ENCODE measurements at places on chromosomes 1 and 21. TPM values are rescaled to one million over a fixed set of nuclear protein-coding genes. Genes with fewer than 3 reads are reported as not detected.

GRCh38 chr1:153563483-153563901, 2.2 kb downstream of the S100A2 start:
- no peaks in the 10 kb centered on the region for H3K36me3 ChIP-seq
- no peak for DNase-seq
- no peak overlapping the region for H3K4me3 ChIP-seq
- H3K27me3 ChIP-seq, result no peaks in the 10 kb centered on the region

DNA sequence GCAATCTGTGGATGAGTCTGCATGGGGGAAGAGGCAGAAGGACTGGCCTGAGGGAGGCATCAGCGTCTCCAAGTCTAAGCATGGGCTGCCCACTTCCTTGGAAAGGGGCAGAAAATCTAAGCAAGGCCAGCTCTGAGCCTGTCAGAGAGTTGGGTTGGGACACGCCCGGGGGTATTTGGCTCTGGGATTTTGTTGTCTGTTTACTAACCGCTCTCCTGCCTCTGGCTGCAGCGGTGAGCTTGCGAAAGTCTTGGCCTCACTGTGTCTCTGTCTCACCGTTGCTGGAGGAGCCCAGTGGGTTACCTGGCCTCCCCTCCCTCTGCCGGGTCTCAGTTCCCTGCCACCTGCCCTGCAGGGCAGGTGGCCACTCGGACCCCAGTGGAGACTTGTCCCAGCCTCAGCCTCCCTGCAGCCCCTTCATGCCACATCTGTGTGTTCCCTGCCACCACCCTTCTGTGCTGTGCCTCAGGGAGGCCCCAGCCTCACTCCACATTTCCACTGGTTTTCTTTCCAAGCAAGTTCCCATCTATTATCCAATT, 33.7 kb downstream of the EDN2 start:
- no peak overlapping the region for H3K27ac ChIP-seq
- DNase-seq, result no peak
- H3K27me3 ChIP-seq, result no peaks in the 10 kb centered on the region
- H3K36me3 ChIP-seq, result no peaks in the 10 kb centered on the region

DNA sequence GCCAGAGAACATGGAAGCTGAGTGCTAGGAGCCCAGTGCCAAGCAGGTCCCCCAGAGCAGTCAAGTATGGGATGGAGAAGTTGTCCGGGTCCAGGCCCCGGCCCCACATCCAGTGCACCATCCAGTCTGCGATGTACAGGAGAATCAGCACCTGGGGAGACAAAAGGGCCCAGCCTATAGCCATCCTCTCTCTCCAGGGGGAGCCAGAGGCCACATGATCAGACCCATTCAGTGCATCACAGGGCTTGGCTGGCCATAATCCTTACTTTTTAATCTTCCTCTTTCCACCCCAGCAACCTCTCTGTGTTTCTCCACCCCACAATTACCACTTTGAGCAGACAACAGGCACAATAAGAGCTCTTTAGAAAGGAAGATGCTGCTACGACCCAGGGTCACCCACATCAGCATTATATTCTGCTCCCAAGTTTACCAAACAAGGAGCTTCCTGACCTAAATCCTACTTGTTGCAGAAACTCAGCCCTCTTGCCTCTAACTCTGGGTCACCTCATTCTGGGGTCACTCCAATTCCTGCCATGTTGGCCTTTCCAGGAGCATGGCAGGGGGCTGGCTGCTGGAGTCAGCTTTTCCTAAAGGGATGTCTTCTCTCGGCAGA, 16.4 kb upstream of the RAB29 start:
- no peak overlapping the region for H3K27ac ChIP-seq
- H3K4me1 ChIP-seq, result peaks cover 27% of the 10 kb centered on the region
- DNase-seq, result peak; percentile 48
- H3K27me3 ChIP-seq, result no peaks in the 10 kb centered on the region

DNA sequence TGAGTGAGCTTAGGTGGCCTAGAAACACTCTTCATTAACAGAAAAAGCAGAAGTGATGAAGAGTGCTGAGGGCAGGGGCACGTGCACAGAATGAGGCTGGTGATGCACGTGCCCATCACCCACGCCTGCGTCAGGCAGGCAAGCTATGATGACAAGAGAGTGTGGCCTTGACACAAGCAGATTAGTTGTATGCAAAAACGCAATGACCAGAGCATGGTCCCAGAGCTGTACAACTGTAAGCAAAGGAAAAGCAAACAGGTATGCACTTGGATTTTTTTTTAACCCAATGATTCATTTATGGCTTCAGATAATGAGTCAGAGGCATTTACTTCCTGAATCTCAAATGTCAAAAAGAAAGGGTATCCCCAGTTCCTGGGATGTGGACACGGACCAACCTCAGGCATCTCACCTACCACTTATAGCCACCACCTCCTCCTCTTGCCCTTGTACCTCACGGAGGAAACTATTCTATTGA, 9.1 kb upstream of the TMEM61 start:
- H3K4me3 ChIP-seq, result no peak overlapping the region
- H3K27ac ChIP-seq, result no peak overlapping the region
- no peaks in the 10 kb centered on the region for H3K36me3 ChIP-seq
- DNase-seq, result no peak

DNA sequence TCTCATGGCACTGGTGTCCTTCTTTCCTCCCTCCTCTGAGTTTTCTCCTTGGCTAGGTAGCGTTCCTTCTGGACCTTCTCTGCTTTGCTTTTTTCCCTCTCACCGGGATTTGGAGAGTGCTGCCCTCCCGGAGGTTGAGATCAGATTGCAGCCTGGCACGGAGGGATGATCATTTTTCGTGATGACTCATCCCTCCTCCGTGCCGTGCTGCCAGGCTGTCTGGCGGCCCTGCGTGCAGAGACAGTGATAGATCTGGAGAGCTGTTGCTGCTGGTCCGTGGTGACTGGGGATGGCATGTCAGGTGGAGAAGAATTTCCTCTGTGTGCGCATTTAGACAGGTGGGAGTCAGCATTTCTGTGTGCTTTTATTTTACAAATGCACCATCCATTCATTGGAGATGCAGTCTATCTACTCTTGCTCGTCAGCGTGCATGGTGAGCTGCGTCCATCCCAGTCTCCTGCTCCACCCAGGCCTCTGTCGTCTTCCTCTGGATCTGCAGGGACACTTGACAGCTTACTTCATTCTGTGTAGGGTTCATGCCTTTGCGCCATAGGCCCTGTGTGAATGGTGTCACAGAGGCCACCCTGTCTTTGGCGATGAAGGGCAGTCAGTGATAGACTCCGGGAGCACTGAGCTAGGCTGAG, 104.4 kb downstream of the PCBP3 start:
- no peaks in the 10 kb centered on the region for H3K27me3 ChIP-seq
- DNase-seq, result no peak
- H3K36me3 ChIP-seq, result peaks cover 10% of the 10 kb centered on the region
- no peak overlapping the region for H3K4me3 ChIP-seq

DNA sequence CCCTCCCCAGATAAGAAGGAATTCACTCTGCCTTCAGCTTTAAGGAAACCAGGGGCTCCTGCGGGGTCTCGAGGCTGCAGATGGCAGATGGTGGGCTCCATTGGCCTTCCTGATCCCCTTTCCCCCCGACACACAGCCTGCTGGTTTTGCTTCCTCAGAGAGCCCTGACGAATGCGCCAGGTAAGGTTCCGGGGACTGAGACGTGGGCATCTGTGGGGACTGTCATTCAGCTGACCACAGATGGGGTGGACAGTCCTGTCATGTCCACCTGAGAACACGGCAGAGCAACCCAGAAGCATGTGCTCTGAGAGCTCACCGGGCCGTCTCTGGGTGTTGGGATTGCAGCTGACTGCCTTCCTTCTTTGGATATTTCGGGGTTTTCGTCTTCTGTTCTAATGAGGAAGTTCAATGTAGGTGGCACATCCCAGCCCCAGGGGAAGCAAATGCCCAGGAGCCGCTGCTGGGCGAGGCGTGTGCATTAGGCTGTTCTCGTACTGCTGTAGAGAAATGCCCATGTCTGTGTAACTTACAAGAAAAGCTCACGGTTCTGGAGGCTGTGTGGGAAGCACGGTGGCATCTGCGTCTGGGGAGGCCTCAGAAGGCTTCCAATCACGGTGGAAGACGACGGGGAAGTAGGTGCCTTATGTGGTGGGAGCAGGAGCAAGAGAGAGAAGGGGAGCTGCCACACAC, 22.6 kb upstream of the TTC34 start:
- no peak overlapping the region for H3K27ac ChIP-seq
- H3K36me3 ChIP-seq, result no peaks in the 10 kb centered on the region
- H3K4me3 ChIP-seq, result no peak overlapping the region
- H3K4me1 ChIP-seq, result no peaks in the 10 kb centered on the region
- DNase-seq, result no peak

GRCh38 chr1:162391790-162392563, 10.4 kb downstream of the C1orf226 start:
- H3K4me3 ChIP-seq, result no peak overlapping the region
- peaks cover 21% of the 10 kb centered on the region for H3K27me3 ChIP-seq
- H3K27ac ChIP-seq, result no peak overlapping the region
- no peak for DNase-seq
- H3K36me3 ChIP-seq, result no peaks in the 10 kb centered on the region

DNA sequence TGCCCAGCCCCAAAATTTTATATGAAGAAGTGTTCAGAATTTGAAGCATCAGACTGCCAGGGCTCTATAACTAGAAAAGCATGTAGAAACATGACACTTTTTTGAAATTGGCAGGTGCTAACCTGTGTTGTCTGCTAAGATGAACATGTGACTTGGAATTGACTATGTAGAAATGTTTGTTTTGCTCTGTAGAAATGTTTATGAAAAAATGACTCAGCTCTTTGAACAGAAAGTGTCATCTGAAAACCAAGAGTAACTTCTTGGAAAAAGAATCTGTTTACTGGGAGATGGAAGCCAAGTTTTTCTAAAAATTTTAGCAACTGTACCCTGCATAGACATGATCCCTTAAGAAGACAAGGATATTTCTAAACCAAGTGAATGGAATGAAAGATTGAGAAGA, 59.2 kb downstream of the LHX9 start:
- H3K27ac ChIP-seq, result no peak overlapping the region
- no peaks in the 10 kb centered on the region for H3K36me3 ChIP-seq
- H3K4me1 ChIP-seq, result peaks cover 10% of the 10 kb centered on the region
- no peak overlapping the region for H3K4me3 ChIP-seq
- no peak for DNase-seq

GRCh38 chr1:33435096-33435820, 4.4 kb upstream of the PHC2 start:
- no peak for DNase-seq
- H3K27ac ChIP-seq, result no peak overlapping the region
- H3K4me3 ChIP-seq, result no peak overlapping the region
- H3K36me3 ChIP-seq, result no peaks in the 10 kb centered on the region
- H3K27me3 ChIP-seq, result peaks cover 27% of the 10 kb centered on the region

GRCh38 chr1:225962440-225962975, 21.5 kb upstream of the LEFTY2 start:
- no peaks in the 10 kb centered on the region for H3K36me3 ChIP-seq
- H3K4me1 ChIP-seq, result peaks cover 2% of the 10 kb centered on the region
- DNase-seq, result peak; percentile 41
- no peak overlapping the region for H3K27ac ChIP-seq
- no peak overlapping the region for H3K4me3 ChIP-seq

GRCh38 chr1:203669739-203670138, 43.1 kb downstream of the ATP2B4 start:
- H3K36me3 ChIP-seq, result peaks cover 35% of the 10 kb centered on the region
- no peak for DNase-seq
- peaks cover 65% of the 10 kb centered on the region for H3K4me1 ChIP-seq

GRCh38 chr21:26118938-26119540, 51.5 kb downstream of the APP start:
- no peak for DNase-seq
- no peak overlapping the region for H3K27ac ChIP-seq
- no peaks in the 10 kb centered on the region for H3K27me3 ChIP-seq
- peaks cover 11% of the 10 kb centered on the region for H3K4me1 ChIP-seq
- no peak overlapping the region for H3K4me3 ChIP-seq
- H3K36me3 ChIP-seq, result no peaks in the 10 kb centered on the region

DNA sequence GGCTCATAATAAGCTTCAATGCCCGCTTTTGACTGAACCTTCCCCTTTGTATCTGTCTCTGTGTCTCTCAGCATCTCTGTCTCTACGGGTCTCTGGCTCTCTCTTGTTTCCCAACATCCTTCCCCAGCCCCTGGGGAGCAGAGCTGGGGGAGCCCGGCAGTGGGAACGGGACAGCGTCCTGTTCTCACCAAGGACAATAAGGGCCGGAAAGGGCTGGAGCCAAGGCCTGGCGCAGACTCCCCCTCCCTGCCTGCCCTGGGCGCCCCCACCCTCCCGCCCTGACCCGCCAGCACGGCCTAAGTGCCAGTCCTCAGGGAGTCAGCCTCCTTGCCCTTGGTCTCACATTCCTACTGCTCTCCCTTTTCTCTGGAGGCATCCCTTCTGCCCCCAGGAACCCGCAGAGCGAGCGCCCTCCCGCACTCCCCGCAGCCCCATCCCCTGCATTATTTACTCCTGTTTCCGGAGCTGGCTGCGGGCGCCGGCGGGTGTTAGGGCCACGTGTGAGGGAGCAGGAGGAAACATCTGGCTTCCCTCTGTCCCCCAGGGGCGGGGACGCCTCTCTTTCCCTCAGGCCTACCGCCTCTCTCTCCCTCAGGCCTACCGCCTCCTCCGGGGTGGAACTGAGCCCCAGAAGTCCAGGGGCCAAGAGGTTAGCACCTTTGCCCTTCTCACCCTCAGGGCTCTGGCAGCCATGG, 6.5 kb downstream of the KRTCAP2 start:
- DNase-seq, result no peak
- H3K27me3 ChIP-seq, result peaks cover 2% of the 10 kb centered on the region
- no peak overlapping the region for H3K27ac ChIP-seq
- no peak overlapping the region for H3K4me3 ChIP-seq
- H3K4me1 ChIP-seq, result peaks cover 14% of the 10 kb centered on the region
- H3K36me3 ChIP-seq, result peaks cover 21% of the 10 kb centered on the region

- peak overlapping the region; percentile 73 for H3K4me3 ChIP-seq
- peaks cover 34% of the 10 kb centered on the region for H3K4me1 ChIP-seq
- H3K36me3 ChIP-seq, result peaks cover 6% of the 10 kb centered on the region
- no peaks in the 10 kb centered on the region for H3K27me3 ChIP-seq
Observed at GRCh38 chr1:27360159-27361043, 6.4 kb downstream of the MAP3K6 start.

DNA sequence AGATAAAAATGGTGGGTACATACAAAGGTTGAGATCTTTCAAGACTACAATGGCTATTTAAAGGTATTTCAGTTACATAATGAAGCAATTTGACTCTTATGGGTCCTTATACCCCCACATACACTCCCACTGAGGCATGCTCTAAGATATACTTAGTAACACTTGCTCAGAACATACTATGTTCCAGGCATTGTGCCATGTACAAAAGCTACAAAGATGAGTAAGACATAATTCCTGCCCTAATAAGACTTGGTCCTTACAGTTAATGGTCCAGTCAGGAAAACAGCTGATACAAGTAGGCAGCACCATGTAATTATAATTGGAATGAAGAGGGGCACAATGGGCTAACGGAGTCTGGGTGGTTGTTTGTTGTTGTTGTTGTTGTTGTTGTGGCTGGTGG, 166.7 kb upstream of the BEND5 start:
- H3K36me3 ChIP-seq, result no peaks in the 10 kb centered on the region
- no peaks in the 10 kb centered on the region for H3K27me3 ChIP-seq
- no peaks in the 10 kb centered on the region for H3K4me1 ChIP-seq
- H3K27ac ChIP-seq, result no peak overlapping the region

DNA sequence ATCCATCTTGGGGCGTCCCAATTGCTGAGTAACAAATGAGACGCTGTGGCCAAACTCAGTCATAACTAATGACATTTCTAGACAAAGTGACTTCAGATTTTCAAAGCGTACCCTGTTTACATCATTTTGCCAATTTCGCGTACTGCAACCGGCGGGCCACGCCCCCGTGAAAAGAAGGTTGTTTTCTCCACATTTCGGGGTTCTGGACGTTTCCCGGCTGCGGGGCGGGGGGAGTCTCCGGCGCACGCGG, 282 bp upstream of the SOD1 start:
- peak overlapping the region; percentile 99 for H3K4me3 ChIP-seq
- H3K27me3 ChIP-seq, result no peaks in the 10 kb centered on the region
- peaks cover 46% of the 10 kb centered on the region for H3K4me1 ChIP-seq
- H3K36me3 ChIP-seq, result peaks cover 43% of the 10 kb centered on the region
- peak overlapping the region; percentile 98 for H3K27ac ChIP-seq

The MX1 gene
- total RNA-seq, result 26.7 TPM

The PRAMEF20 gene
- not detected for total RNA-seq

The OR2T35 gene
- total RNA-seq, result not detected

The RNU1-4 gene
- 2,369 TPM for total RNA-seq

The MLLT11 gene
- total RNA-seq, result 3.8 TPM
